ENCODE measurements at places on chromosomes 3 and 15.
A peak's percentile ranks its signal among the peaks of the same experiment; 100 is the strongest.

- no peak for DNase-seq
Measured at GRCh38 chr3:125154800-125155269, 57.7 kb downstream of the SLC12A8 start.

DNA sequence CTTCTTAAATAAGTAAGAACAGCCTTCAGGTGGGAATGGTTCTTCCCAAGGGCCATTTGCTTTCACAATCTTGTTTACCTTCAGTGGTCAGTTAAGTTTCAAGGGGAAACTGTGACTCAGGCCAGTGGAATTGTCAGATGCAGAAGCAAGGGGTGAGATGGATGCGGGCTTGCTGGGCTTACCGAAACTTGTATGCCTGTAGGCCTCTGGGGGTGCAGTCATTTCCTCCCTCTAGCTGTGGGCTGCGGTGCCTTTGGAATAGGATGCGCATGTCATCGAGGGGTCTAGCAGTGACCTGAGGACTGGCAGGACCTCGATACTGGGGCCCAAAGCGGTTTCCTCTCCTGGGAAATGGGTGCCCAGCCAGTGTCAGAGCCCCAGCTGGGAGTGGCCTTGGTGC is 121.6 kb downstream of the EEFSEC start:
- peak; percentile 68 for DNase-seq

GRCh38 chr15:27692438-27692837 is 406.7 kb downstream of the OCA2 start:
- no peak for DNase-seq

GRCh38 chr3:81974751-81975150 is 213.3 kb upstream of the GBE1 start:
- no peak for DNase-seq

DNA sequence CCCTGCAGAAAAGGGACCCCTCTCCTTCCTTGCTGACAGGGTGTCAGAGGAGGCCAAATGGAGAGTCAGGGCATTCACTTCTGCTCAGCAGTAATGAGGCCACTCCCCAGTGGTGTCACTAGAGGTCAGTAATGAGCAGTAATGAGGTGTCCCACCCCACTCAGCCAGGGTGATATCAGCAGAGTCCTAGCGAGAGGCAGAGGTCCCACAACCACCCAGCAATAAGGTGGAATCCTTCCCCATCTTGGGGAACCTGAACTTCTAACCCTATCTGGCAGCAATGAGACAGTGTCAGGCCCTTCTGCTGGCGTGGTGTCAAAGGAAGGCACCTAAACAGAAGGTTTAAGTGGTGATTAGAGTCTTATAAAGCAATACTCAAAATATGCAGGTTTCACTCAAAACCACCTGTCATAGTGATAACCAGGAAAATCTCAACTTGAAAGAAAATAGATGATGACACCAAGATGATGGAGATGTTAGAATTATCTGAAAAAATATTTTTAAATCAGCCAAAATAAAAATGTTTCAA is 12.9 kb downstream of the OCA2 start:
- peak; percentile 46 for DNase-seq

DNA sequence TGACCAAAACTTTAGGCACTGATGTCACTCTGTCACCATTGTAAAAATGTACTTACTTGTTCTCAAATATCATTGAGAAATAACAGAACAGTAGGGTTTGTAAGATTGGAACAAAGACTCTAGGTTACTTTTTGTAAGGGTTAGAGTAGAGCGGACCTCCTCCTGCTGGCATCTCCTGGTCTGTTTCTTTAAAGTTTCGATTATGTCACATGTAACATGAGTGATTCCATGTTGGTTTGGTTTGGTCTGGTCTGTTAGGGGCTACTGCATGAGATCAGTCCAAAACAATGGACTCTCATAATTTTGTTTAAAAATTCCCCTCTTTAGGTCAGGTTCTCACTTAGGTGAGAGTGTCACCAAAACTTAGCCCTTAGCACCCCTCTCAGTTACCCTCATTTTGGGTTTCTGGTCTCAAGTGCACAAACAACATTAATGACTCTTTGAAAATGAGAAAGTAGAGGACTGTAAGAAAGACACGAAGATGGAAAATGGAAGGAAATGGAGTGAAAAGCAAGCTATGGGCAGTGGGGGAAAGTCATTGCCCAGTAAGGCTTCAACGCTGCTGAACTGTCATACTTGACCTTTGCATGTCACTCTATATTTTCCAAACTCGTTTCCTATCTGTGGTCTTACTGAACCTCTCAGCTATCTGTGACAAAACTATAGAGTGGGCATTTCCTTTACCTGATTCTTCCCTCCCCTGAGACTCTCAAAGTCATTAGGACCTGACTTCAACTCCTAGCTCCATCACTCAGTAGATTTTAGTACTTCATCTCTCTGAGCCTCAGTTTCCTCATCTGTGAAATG is 52.7 kb downstream of the LDHAL6B start:
- DNase-seq, result no peak
